ENCODE measurements at places on chromosomes 7 and 10.

DNA sequence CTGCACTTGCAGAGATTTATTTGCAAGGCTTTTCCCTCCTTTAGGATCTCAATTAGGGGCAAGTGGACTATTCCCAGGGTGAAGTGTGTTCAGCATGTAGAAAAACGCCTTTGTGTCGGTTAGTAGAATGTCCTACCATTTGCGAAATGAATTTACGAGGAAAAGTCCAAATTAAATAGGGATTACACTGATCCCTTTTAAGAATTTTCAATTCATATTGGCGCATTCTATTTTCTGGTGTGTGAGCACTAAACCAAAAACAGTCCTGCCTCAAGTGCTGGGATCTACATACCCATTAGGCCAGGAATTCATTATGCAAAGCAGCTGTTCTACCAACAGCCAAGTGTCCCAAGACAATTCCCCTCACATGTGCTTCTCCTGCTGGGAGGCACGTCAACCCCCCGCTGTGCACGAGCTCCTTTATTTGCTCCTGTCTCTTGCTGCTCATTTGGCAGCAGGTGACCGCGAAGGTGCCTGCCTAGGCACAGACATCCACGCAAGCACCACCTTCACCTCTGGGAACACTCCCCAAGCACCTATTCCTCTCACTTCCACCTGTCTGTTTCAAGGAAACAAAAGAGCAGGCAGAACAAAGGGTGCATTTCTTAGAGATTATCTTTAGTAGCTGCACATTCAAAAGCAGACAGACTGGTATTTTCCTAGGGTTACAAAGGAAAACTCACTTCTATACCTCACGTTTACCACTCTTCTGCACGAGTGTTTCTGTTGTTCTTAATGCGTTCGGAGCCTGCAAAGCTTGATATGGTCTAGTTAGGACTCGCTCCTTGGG lies 134.6 kb upstream of the FGFR2 start:
- DNase-seq = no peak

GRCh38 chr7:26470691-26471090 lies 179.0 kb downstream of the SNX10 start:
- no peak for DNase-seq

DNA sequence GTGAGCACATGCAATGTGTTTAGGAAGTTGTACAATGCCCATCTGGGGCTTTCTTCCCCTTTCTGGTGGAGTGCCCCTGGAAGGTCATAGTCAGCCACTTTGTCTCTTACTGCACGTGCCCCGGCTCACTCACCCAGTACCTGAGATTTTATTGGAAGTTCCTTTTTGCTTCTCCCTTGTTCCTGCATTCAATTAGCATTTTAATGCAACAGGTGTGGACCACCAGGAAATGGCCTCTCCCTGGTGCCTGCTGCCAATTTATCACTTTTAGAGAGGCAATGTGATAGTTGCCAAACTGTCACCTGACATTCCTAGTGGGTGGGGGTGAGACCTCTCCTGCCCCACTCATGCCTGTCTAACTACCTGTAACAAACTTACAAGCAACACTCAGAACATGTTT lies 293.4 kb upstream of the DKK1 start:
- DNase-seq = no peak

GRCh38 chr7:144513334-144513733 lies 109.8 kb upstream of the NOBOX start:
- DNase-seq = no peak

DNA sequence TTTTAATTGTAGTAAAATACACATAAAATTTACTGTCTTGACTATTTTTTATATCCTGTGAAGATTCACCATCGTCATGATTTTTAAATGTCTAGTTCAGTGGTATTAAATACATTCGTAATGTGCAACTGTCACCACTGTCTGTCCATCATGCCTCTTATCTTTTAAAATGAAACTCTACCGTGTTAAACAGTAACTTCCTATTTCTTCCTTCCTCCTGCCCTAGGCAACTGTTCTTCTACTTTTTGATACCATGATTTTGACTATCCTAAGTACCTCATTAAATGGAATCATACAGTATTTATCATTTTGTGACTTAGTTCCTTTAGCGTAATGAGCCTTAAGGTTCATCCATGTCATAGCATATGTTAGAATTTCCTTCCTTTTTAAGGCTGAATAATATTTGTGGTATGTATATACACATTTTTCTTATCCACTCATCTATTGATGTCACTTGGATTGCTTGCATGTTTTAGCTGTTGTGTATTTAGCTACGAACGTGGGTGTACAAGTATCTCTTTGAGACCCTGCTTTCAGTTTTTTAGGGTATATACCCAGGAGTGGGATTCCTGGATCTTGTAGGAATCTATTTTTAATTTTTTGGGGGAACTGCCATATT lies 13.5 kb downstream of the SLK start:
- no peak for DNase-seq

Measured in stimulated activated naive CD4-positive, alpha-beta T cell treated with Interleukin-2 at 50 U/mL for 16 hours (primary cell).